T47D (cell line): ENCODE measurements at places on chromosomes 13 and 19.

DNA sequence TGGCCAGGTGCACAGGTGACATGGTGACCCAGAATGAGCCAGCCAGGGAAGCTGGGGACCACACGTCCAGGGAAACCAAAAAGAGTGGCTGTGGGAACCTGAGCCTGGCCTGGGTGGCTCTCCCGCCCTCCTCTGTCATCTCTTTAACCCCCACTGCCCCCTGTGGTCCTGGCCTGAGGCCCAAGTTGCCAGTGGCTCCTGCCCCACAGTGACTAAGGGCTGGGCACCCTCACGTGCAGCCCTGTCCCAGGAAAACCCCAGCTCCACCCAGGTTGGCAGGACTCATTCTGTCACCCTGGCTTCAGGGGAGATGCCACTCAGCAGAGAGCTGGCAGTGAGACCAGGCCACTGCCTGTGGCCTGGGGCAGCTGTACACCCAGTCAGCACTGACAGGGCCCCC is 30.6 kb upstream of the ISYNA1 start:
- DNase-seq: no peak

DNA sequence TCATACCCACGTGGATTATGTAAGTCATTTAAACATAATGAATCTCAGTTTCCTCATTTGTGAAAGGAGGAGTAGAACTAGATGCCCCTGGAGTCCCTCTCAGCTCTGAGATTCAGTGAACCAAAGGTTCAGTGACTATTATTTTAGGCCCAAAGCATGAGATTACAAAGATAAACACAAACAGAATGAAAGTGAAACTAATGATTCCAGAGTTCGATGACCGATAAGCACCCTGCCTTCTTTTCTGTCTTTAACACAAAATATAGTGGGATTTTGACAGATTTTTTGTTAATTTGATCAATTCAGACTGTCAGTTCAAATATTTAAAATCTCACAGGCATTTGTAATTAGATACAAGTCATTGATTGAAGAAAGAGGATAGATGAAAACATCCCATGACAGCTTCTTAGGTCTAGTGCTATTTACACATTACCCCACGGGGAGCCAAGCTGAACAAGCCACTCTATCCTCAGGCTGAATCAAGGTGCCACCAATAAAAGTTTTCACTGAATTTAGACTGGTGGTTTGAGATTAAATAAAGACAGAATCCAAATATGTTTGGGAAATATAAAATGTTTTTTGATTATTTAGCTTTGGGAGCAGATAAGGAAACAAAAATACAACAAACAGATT is 64.6 kb upstream of the RAP2A start:
- no peak for DNase-seq

GRCh38 chr19:17873786-17874757 is 2.3 kb downstream of the SLC5A5 start:
- DNase-seq: peak; percentile 74

DNA sequence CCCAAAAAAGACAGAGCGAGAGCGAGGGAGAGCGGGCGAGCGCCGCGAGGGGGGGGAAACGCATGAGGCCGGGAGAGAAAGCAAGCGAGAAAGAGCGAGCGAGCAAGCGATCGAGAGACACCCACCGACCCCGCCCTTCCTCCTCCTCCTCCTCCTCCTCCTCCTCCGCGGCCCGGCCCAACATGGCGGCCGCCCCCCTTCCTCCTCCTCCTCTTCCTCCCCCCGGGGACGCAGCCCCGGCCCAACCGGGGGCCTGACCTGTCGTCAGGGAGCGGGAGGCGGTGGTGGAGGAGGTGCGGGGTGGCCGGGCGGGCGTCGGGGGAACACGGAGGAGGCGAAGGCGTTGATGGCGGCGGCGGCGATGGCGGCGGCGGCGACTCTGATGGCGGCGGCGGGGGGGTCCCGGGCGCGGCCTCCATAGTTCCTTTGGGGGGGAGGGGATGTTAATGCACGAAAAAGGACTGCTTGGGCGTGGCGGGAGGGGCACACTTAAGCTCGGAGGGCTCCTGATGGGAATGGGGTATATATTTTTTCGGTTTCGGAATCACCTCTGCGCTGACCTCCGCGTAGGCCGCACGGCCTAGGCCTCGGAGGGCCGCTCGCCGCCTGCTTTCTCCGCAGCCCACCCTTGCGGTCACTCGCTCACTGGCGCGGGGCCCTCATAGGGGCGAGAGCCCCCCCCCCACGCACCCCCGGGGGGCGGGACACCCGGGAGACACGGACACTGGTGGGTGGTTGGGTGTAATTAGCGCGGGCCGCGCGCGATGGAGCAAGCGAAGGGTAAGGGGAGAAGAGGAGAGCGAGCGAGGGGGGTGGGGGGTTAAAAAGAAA is 1.2 kb downstream of the ZC3H4 start:
- DNase-seq: no peak

- DNase-seq: no peak
These were observed 488.8 kb downstream of the IRS2 start for GRCh38 chr13:109297628-109298027.

DNA sequence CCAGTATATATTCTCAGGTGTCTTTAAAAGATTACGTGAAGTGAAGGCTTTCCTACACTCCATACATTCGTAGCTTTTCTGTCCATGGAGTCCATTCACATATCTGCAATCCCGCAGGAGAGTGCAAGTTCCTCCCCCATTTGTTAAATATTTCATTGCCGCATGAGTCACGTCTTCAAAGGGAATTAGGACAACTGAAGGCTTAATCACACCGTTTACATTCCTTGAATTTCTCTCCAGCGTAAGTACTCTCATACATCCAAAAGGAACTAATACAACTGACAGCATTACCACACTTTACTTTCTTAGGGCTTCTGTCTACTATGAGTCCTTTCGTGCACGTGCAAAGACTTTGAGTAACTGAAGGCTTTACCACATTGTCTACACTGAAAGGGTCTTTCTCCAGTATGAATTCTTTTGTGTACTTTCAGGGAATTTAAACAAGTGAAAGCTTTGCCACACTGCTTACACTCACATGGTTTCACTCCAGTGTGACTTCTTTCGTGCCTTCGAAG is 29.0 kb upstream of the ZNF564 start:
- no peak for DNase-seq
